ENCODE measurements at places on chromosomes 2 and 18.

GRCh38 chr2:161367675-161368074, 48.4 kb upstream of the TBR1 start:
- DNase-seq, result no peak

DNA sequence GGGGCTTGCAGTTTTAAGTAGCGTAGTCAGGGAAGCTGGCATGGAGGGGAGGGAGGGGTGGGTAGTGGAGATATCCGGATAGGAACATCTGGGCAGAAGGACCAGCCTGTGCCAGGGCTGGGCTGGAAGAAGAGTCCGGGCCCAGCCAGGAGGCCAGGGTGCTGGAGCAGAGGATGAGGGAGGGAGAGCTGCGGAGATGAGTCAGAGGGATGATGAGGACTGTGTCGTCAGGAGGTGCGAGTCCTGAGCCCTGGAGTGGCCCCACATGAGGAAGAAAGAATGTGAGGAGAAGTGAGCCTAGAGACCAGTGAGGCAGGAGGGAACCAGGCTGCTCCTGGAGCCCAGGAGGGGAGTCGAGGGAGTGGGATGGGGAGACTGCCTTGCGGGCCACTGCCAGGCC, 82.4 kb downstream of the CTIF start:
- no peak for DNase-seq

GRCh38 chr2:127115471-127116199, 8.7 kb upstream of the BIN1 start:
- no peak for DNase-seq

GRCh38 chr18:37391698-37392548, 173.7 kb downstream of the CELF4 start:
- no peak for DNase-seq

DNA sequence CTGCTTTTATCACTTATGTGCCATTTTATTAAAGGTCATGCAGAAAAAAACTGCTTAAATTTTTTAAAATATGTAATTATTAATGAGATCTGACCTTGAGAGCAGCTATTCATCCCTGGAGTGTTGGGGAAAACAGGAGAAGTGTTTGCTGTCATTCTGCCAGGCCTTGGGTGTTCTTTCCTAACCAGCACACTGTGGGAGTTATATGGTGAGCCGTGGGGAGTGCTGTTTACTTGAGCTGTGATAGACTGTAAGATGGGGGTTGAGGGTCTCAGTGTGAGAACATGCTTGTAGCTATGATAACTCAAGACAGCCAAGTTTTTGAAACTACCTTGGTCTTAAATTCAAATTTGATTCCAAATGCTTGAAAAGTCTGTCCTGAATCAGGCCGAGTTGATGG, 101.3 kb upstream of the ARHGAP28 start:
- DNase-seq, result no peak

DNA sequence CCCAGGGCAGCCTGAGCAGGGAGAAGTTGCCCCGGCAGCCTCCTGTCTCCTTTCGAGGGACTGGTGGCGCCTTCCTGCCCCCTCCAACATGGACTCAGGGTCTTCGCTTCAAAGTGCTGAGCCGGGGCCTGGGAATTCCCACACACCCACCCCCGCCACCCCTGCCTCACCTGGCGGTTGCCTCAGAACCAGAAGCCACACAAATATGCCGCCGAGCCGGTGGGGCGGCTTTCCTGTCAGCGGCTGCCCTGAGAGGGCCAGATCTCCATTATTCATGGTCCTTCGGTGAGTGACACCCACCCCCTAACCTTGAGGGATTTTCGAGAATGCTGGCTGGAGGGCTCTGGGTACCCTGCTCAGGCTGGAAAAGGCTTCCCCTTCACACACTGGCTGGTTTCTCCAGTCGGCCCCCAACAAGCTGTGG, 71.7 kb downstream of the SMAD7 start:
- DNase-seq, result no peak

GRCh38 chr2:76826691-76827090, 695.5 kb downstream of the LRRTM4 start:
- DNase-seq, result no peak

DNA sequence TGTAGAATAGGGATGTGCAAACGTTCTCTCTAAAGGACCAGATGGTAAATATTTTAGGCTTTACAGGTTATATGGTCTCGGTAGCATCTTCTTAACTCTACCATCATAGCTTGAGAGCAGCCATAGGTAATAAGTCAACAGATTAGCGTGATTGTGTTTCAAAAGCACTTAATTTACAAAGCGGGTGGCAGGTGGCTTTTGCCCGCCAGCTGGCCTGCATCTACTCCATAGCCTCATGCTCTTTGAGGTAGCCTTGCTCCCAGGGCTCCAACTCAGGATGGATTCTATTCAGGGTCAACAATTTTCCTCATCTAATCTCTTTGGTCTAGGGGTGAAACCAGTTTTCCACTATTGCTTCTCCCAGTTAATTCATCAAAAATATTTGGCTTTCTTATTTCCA, 5.0 kb upstream of the ATP9B start:
- no peak for DNase-seq

DNA sequence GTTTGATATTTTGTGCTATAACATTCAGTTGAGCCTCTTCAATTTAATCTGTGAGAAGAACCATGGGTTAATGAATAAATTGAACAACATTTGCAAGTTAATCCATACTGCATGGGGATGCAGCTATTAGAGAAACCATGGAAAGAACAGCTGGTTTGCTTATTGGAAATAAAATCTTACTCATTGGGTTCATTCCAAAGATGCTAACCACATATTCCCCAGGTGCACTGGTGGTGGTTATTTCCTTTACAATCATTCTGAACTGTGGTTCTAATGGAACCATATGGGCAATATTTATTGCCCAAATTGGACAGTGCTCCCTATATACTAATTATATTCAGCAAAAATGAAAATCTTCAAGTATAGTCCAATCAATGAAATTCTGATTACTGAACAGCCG, 1200.4 kb upstream of the CDH2 start:
- DNase-seq, result no peak

- no peak for DNase-seq
These were observed 51.9 kb downstream of the SLC14A2 start for GRCh38 chr18:45667056-45667736.

DNA sequence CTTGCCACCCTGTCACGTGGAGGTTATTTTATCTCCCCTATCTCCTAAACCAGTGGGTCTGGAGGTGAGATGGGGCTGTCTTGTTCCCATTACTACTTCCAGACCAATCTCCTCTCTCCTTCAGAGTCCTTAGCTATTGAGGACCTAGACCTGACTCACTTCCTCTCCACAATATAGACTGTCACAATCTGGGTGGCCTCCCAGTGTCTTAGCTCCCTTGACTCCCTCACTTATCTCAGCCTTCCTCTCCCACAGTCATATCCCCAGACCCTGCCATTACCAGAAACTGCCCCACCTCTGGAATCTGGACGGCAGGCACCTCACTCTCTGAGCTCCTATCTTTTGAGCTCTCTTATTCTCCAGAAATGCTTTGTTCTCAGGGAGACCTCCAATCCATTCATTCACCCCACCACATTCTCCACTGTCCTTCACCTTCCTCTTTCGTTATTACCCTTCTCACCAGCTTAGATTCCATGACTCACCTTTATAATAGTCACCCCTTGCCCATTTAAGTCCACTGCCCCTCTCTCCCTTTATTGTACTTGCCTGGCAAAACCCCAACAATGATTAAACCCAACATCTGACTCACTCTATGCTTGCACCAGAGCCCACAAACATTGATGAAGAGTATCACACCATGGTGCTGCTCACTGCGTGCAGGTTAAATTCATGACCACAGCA, 23.3 kb upstream of the SIX3 start:
- no peak for DNase-seq

GRCh38 chr2:73939419-73939818, 12.7 kb downstream of the DGUOK start:
- DNase-seq, result no peak

DNA sequence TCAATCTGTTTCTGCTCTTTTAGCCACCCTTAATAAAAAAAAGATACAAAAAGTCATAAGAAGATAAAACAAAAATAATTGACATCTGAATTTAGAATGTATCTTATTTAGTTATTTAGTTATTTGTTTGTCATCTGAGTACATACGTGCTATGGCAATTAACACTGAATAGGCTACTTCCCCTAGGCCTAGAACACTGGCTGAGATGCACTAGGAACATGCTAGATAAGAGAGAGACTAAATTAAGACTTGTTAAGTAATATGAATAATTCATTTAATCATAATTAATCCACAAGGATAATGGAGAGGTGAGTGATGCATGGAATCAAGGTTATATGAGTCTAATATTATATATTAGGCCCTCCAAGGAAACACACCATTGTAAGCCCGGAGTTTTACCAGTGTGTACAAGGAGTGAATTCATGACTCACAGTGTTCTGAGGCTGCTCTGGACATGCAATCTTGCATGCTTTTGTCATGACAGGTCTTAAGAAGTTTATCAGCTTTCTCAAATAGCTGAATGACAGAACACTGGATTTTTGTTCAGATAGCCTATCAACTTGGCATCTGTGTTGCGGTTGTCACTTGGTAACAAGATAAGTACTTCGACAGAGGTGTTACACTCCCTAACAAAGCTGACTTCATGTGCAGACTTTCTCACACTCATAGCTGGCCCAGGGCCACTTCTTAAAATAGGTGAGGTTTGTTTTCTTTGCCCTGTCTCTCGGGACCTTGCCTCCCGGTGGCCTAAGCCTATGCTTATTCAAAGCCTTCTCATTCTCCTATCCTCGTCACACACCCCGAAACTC, 5.0 kb upstream of the SERPINB2 start:
- DNase-seq, result no peak

GRCh38 chr2:219497495-219498279, 1.0 kb upstream of the GMPPA start:
- peak; percentile 50 for DNase-seq

DNA sequence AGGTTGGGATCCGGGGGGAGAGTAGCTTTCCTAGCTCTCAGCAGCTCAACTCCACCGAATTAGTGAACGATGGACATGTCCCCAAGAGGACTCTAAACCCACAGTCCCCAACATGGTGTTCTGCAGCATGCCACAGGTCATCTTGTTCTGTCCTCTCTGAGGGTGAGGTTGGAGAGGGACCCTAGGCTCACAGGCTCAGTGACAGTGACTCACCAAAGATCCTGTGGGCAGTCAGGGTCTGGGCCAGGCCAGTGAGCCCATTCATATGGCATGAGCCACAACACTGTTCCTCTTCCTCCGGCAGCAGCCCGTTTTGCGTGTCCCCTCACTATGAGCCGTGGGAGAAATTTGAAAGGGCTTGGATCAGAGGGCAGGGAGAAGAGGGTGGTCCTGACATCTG, 2.8 kb upstream of the SLC20A1 start:
- DNase-seq, result no peak

GRCh38 chr18:53819671-53820070, 404.8 kb downstream of the MBD2 start:
- no peak for DNase-seq

DNA sequence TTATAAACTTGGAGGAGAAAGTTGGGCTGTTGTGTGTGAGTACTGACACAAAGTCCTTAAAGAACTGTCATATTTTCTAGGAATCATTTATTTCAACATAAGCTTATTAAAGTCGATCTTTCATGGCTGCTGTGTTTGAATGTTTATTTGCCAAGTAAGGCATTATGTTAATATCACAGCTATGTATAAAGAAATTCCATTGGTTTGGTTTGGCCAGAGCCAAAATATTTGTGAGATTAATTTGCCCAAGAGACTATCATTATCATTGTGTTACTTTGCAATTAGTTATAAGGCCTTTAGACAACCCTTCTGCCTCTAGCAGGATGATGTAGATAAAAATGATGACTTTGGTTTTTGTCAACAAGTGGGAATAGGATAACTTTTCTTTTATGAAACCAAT, 240.6 kb upstream of the NT5C1B start:
- no peak for DNase-seq

DNA sequence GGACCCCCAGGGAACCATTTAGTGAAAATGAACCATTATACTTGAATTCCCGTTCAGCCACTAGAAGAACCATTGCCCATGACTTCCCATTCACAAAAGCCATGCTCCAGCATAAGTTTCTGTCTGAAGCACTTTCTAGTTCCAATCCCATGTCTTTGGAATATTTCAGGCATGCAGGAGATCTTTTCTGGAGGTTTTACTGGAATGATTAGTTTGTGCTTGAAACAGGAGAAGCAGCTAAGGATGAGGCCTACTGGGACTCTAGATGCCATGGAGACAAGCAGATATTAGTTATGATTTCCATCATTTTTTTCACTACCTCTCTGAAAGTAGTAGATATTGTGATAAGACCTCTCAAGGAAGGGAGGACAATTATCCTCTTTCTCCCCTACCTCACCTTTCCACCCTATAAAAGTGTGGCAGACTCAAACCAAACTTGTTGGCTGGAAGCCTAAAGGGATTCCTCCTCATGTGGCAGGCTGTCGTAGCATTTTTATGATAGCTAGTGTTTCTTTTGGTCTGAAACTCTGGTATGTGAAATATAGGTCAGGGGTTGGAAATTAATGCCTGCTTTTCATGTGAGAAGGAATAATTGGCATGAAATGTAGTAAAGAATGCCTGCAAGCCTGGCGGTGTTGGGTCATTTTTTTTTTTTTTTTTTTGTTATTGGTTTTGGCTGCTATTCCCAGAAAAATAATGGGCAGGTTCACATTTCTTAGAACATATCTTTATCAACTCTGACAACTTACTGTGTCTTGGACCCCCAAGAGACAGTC, 29.3 kb upstream of the MMADHC start:
- DNase-seq, result no peak

DNA sequence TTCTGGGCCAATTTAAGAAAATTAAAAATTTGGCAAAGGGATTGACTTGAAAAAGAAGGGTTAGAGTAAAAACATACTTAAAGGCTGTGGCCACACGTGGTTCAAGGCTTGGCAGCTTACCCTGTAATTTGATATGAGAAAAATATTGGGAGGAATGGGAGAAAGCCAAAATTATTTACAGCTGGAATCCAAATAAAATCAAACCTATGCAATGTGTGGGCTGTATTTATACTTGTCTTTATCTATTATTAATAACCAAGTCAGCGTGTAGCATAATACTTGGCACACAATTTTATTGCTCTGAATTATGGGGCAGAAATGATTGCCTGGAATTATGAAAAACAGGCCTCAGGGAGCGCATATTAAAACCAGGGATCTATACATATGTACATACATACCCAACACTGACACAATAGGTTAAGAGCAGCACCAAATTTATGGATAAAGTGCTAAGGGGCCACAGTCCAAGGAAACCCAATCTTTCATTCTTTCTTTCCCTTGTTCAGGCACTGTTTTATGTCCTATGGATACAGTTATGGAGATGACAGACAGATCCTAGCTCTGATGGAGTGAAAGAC, 35.6 kb downstream of the FAM124B start:
- DNase-seq, result no peak

GRCh38 chr2:174729797-174730697, 34.2 kb downstream of the CHRNA1 start:
- DNase-seq, result no peak

DNA sequence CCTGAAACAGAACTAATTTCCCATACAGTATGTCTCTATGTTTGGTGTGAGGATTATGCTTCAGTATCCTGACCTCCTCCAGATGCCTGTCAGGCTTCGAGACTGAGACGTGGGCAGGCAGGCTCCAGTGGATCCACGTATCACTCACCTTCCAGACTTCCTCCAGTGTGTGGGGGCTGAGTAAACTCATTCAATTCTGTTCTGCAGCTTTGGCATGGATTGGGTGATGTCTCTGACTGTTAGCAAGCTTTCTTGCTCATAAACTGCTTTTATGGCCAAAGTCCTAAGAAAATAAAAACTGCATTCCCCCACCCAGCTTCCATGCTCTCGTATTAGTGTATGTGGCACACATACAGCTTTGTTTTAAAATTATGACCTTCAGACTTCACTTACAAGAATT, 53.6 kb downstream of the CCDC93 start:
- no peak for DNase-seq
